HuH-7 (cell line): ENCODE measurements at places on chromosomes 5 and 9.

DNA sequence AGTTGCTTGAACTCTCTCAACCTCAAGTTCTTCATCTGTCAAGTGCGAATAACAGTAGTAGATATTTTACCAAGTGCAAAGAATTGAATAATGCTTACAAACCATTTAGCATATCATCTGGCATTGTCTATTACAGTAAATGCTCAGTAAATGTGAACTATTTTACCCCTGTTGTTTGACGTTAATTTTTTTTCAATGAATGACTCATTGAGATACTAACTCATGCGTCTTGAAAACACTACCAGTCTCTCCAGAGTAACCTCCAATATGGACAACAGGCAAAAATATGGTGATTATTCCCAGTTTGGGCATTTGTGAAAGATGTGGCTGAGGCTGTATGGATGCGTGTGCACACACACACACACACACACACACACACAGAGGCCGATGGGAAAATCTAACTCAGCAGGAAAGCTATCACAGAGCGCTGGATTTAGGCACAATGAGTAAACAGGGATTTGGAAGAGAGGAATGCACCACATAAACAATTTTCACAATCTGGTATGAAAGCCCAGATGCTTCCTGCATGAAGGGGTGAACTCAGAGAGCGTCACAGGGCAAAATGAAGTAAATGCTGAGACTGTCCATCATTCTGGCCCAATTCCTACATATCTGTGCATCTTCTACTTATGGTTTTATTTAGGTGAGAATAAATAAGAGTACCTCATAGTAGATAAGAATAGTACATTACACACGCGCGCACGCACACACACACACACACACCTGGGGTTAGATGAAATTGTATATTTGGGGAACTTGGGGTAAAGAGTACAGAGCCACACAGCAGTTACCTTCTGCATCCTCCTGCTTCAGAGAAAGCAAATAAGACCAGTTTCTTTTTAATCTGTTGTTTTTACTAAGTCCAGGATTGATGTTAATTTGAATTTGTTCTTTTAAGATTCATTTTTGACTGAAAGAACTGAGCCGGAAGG lies 128.7 kb downstream of the PALM2AKAP2 start:
- no peak for DNase-seq

DNA sequence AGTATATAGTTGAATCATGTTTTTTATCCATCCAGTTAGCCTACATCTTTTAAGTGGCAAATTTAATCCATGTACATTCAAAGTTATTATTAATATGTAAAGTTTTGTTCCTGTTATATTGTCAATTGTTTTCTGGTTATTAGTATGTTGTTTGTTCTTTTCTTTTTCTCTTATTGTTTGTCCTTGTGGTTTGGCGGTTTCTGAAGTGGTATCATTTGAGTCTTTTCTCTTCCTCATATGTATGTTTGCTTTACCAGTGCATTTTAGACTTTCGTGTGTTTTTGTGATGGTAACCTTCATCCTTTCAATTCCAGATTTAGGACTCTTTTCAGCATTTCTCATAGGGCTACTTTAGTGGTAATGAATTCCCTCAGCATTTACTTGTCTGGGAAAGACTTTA lies 130.4 kb upstream of the RFX3 start:
- DNase-seq, result no peak

- DNase-seq, result no peak
Measured at GRCh38 chr5:140347360-140347759, 957 bp upstream of the HBEGF start.

DNA sequence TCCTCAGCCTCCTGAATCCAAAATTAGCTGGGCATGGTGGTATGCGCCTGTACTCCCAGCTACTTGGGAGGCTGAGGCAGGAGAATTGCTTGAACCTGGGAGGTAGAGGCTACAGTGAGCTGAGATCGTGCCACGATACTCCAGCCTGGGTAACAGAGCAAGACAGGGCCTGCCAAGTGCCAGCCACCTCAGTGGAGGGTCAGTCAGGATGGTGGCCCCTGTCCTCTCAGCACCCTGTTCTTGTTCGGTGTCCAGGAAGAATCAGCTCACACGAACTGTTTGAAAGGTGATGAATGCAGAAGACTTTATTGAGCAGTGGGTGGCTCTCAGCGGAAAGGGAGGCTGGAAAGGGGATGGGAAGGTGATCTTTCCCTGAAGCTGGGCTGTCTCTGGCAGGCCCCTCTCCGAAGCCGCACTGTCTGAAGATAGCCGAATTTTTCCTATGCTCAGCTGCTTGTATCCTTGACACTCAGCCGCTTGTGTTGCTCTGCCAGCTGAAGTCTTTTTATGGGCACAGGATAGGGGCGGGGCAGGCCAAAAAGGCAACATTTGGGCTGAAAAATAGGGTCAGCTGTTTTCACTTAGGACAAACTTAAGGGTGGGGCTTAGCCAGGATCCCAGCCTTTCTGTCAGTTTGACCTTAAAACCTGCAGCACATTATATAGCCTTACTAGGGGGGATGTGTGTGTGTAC lies 50.9 kb downstream of the UBE2R2 start:
- DNase-seq, result no peak

GRCh38 chr9:112224401-112225289 lies 49.5 kb upstream of the SUSD1 start:
- no peak for DNase-seq

DNA sequence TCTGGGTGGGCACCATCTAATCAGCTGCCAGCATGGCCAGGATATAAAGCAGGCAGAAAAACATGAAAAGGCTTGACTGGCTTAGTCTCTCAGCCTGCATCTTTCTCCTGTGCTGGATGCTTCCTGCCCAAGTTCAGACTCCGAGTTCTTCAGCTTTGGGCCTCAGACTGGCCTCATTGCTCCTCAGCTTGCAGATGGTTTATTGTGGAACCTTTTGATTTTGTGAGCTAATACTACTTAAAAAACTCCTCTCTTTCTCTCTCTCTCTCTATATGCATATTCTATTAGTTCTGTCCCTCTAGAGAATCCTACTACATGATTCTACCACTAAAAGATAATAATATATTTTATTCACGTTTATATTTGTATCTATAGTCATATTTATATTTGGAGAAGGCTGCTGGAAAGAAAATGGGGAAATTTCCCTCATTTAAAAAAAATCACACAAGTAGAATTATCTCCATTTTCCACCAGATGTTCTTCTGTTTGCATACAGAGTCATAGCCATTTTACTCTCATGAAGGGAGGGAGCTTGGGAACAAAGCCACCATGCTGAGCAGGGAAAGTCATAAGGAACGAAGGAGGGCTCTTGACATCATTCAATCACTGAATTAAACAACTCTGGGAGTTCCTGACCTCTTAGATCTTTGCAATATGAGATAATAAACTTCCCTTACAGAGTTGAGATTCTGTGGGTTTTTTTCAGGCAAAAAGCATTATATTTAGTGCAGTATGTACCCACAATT lies 1137.4 kb upstream of the CDH18 start:
- DNase-seq, result no peak

- DNase-seq, result no peak
Measured at GRCh38 chr5:28750251-28750650, 1711.9 kb upstream of the CDH9 start.

- DNase-seq, result peak; percentile 89
Measured at GRCh38 chr9:130682421-130683121, 11.0 kb upstream of the EXOSC2 start.

DNA sequence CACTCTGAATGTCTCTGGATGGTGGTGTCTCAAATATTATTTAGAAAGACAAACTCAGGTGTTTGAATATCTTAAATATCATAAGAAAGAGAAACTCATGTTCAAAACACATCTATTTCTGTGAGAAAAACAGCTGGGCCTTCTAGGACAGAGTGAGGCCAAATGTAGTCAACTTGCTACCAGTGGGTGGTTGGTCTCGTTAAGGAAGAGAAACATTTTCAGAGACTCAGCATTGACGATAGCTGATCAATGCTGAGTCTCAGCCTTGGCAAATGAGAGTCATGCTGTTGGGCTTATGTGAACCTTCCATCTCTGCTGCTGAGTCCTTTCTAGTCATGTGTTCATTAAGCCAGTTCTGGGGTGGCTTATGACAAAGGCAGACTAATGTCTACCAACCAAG lies 418.0 kb downstream of the CETN3 start:
- DNase-seq, result no peak

- no peak for DNase-seq
Measured at GRCh38 chr5:58924306-58924705, 341.4 kb downstream of the RAB3C start.

GRCh38 chr5:35963381-35963843 lies 25.0 kb upstream of the CAPSL start:
- DNase-seq, result no peak

DNA sequence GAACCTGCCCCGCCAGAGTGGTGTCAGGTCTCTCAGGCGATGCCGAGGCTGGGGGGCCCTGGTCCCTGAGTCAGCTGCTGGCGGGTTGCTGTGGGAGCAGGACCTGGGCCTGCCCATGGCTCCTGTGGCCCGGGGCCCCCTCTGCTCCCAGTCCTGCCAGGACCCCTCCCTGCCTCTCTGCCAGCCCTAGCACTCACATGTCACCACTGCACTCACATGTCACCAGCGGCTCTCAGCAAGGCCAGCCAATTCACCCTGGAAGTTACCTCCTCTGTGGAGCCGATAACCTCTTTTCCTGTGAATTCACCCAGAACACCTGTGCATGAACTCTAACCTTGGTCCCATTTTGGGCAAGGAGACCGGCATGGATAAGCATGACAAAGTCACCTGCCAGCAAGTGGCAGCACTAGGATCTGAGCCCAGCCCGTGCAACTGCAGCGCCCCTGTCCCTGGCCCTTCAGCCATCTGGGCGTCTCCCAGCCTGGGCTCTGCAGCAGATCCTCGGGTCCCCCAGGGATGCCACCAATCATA lies 170.2 kb downstream of the GAPVD1 start:
- DNase-seq, result no peak

GRCh38 chr5:90504743-90505142 lies 24.6 kb downstream of the LYSMD3 start:
- no peak for DNase-seq

DNA sequence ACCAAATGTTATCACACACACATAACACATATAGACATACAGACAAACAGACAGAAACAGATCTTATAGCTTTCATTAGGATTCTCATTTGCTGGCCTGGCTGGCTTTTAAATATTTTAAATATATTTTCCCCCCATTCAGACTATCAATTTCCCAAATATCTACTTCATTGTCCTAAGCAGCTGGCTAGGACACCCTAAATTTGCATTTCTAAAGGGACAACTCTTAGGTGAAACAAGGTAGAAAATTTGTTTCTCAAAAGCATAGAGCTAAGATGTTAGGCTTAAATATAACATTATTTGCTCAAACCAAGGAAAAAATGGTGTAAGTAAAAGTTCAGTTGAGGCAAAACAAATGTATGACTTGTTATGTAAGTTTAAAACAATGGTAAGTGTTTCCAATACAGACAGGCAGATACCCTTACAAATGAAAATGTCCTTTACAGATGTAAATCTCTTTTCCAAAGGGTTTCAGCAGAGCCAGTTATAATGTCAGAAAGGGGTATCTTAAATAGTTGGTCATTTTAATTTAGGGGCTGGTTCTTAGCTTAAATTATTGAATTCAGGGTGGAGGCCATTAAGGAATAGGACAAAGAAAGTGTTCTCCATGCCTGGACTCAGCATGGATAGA lies 522.8 kb downstream of the DMRTA1 start:
- no peak for DNase-seq

DNA sequence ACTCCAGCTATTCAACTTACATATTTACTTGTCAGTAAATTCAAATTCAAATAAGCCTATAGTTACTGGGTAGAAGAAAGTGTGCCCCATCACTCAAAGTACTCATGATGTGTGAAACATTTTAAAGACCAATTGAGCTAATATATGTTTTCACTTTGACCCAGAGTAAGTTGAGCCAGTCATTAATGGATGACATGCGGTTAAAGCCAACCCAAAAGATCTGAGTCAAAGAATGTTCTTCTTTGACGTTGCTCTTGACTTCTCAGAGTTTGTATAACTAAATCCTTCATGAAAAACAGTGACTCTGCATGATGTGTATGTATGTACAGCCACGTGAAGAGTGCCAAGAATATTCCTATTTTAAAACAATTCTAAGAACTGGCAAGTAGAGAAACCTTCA lies 237.4 kb downstream of the NR2F1-AS1 start:
- no peak for DNase-seq

GRCh38 chr9:110217656-110218099 lies 9.7 kb upstream of the C9orf152 start:
- no peak for DNase-seq

GRCh38 chr5:178259623-178260536 lies 27.3 kb upstream of the PHYKPL start:
- no peak for DNase-seq

- DNase-seq, result no peak
Measured at GRCh38 chr9:114030364-114030763, 47.7 kb downstream of the AMBP start.

DNA sequence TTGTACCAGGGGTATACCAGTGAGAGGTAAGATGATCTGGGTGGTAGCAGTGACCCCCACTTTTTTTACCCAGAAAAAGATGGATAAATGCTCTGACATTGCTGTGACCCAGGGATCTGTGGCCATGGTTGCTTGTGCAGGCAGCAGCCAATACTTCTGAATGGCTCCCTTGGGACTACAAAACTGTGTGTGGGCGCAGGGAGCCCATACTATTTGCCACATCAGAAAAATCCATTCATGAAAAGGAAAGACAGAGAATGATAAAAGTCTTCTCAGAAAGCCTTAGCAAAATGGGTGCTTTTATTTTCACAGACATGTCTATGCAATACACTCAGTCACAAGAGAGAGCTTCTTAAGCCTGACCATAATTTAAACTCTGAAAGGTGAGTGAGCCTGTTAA lies 37.3 kb upstream of the ALDOB start:
- DNase-seq, result no peak

- DNase-seq, result no peak
Measured at GRCh38 chr5:104443706-104444105, 881.1 kb upstream of the NUDT12 start.

GRCh38 chr9:100285601-100286000 lies 67.1 kb downstream of the TEX10 start:
- no peak for DNase-seq

DNA sequence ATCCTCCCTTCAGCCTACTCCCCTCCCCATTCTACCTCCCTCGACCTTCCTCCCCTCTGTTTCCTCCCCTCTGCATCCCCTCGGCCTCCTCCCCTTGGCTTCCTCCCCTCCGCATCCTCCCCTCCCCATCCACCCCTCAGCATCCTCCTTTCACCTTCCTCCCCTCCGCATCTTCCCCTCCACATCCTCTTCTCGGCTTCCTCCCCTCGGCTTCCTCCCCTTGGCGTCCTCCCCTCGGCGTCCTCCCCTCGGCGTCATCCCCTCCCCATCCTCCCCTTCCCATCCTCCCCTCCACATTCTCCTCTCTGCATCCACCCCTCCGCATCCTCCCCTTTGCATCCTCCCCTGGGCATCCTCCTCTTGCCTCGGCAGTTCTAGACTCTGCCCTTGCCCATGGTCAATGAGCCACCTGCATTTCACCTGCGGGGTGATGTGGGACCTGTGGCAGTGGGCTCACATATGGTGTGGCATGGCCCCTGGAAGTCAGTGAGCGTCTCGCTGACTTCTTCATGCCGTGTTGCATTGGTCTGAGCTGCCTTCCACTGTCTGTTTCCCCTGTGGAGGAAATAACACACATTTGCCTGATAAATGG lies 113.0 kb downstream of the WNK2 start:
- DNase-seq, result peak; percentile 1

GRCh38 chr9:84851935-84852585 lies 182.5 kb downstream of the NTRK2 start:
- DNase-seq, result no peak

- no peak for DNase-seq
Measured at GRCh38 chr9:127865645-127866464, 11.4 kb upstream of the ENG start.

- no peak for DNase-seq
Measured at GRCh38 chr9:115378758-115379157, 260.8 kb upstream of the TNC start.
